NCI-H2081 treated with DMSO at 0.1 percent for 48 hours (cell line): ENCODE measurements at places on chromosomes 7 and 10.
A peak's percentile ranks its signal among the peaks of the same experiment; 100 is the strongest.

DNA sequence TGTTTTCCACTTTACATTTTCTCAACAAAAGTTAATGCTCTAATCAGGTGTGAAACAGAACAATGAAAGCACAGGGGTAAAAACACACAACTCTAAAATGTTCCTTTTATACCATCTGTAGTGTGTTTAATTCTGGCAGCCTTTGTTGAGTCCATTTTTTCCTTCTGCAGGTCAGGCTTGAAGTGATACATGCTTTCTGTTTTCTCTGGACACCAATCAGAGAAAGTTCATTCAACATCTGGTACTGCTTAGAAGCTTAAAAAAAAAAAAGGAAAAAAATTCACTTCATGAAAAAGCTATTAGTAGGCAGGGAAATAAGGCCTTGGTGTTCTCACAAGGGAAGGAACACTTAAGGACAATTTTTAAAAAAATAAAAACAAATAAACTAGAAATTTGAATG, 231.3 kb upstream of the RHOBTB1 start:
- no peak for DNase-seq

DNA sequence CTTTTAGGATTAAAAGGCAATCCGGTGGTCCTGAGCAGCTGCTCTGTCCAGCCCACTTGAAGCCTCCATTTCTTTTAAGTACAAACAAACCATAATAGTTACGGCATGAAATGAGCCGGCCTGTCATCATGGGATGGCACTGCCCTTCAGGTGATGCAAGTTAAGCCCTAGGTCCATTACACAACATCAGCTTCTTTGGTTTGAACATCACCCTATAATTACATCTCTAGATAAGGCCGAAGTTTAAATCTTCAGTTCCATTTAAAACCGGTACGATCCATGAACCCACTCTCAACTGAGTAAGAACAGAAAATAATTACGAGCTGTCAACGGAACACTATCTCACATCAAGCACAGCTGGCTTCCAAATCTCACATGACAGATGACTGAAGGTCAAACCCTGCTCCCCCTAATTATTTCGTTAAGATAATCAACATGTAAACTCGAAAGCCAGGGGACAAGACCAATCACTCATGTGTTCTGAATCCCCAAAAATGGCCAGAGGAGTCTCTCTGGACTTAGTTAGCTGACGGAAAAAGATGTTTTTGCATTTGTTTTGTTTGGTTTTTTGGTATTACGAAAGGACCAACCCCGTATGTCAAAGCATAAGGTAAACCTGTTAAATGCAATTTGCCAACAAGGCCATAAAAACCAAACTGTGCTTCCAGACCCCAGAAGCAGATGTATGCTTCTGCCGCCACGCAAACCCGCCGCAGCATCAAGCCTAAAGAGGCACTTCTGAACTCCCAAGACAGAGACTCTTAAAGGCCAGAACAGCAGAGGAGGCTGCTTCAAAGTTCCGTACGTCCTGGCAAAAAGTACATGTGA, 10.8 kb downstream of the GNA12 start:
- DNase-seq, result no peak

GRCh38 chr7:123747620-123748141, 1.1 kb downstream of the WASL start:
- DNase-seq, result no peak

GRCh38 chr10:104556831-104557230, 84.3 kb upstream of the SORCS3 start:
- no peak for DNase-seq

DNA sequence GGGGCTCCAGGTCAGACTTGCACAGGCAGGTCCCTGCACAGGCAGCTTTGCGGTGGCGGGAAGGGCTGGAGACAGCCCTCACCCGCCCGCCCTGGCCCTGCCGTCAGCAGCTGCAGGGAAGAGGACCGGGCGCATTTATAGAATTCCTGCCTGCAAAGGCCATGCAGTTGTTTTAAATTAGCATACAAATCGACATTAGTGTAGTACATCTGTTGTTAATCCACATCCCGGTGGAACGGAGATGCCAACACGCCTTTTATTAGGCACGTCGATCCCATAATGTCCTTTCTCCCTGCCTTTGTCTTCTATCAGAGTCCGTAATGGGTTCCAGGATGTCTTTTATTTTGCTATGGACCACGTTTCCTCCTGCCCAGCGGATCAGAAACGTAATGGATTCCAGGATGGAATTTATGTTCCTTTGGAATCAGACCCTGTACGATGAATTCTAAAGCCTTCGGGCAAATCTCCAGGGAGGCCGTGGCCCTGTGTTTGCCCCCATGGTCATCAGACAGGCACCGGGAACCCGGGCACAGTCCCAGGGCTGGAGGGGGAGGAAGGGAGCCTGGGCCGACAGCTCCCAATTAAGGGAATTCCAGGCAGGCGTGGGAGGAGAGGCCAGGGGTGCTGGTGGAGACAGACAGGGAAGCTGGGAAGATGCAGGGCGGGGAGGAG, 123.9 kb downstream of the COL26A1 start:
- no peak for DNase-seq

DNA sequence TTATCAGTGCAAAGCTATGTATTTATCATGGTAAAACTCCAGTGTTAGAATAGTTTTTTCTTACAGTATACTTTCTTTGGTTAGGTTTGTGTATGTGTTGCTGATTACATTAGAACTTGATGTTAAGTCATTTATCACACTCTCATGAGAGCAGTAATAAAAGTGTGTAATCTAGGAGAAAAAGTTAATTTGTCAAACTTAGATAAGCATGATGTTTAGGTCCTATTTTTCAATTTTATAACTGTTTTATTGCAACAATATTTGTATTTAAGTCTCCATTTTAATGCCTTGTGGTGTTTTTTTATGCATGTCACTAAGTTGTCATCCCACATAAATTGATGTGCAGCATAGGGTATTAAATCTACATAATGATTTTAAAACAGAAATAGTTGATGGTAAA, 28.8 kb upstream of the DNAH11 start:
- no peak for DNase-seq

GRCh38 chr10:28676326-28676967, 874 bp upstream of the BAMBI start:
- no peak for DNase-seq

DNA sequence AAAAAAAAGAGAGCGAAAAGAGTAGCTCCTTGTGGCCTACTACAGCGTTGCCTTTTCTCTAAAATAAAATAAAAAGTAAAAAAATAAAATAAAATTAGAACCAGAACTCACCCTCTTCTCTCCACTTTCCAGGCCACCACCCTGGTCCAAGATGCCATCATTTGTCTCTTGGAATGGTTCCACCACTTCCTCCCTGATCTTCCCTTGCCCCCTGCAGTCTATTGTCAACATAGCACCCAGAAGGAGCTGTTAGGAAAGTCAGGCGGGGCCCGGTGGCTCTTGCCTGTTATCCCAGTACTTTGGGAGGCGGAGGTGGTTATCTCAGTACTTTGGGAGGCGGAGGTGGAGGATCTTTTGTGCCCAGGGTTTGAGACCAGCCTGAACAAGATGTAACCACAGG, 7.6 kb upstream of the GRID2IP start:
- DNase-seq, result no peak

- no peak for DNase-seq
Observed at GRCh38 chr7:130649004-130649790, 19.4 kb downstream of the COPG2 start.

- DNase-seq, result no peak
Observed at GRCh38 chr7:29561271-29561670, 2.4 kb upstream of the PRR15 start.

DNA sequence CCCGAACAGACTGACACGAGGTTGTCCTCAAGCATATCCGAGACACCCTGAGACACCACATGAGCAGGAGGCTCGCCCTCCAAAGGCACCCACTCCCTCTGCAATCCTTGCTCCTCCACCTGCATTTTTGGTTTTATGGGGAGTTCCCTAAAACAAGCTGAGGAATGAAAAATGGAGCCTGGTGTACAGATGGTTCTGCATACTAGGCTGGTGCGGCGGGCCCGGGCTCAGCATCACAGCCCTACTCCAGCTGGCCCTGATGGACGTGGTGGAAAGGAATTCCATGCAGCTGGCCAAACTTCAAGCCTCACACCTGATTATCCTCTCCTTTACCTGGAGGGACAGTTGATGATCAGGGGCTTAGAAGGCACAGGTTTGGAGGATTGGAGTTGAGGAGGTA, 30.3 kb upstream of the JAKMIP3 start:
- DNase-seq, result no peak

DNA sequence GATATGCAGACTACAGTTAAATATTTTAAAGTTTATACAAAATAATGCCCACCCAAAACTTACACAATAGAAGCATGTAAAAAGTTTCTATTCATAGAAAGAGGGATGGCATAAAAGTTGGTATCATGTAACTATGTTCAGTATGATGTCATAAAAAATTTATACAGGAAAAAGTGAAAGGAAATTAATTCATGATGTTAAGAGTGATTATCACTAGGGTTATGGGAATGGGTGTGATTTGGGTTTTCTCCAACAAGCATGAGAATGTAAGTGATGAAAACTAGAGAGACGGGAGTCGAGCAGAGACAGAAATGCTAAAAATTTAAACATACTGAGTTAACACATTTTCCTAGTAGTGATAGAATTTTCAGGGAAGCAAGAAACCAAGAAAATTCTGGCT, 52.7 kb downstream of the GDI2 start:
- no peak for DNase-seq

GRCh38 chr10:25061711-25062449, 45.5 kb downstream of the THNSL1 start:
- no peak for DNase-seq

DNA sequence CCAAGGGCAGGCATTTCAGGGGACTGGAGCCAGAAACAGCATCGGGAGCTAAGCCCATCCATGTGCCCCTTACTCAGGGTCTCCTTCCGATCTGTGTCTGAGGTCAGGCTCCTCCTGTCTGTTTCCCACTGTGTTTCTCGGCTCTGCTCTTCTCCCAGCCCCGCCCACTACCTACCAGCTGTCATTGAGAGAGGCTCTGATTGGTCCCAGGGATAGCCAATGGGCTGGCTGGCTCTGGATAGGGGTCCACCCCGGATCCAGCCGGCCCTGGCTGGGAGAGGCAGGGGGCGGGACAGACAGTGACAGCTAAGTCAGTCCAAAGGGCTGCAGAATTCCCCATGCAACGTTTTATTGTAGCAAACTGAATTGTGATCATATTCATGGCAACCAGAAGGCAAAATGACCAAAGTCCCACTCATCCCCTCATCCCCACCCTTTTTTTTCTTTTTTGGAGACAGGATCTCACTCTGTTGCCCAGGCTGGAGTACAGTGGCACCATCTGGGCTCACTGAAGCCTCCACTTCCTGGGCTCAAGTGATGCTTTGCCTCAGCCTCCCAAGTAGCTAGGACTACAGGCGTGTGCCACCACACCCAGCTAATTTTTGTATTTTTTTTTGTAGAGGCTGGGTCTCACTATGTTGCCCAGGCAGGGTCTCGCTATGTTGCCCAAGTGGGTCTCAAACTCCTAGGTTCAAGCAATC, 76.3 kb downstream of the CLIP2 start:
- no peak for DNase-seq

- no peak for DNase-seq
Observed at GRCh38 chr7:133698127-133698526, 429.0 kb upstream of the LRGUK start.

- no peak for DNase-seq
Observed at GRCh38 chr10:31483546-31483945, 164.5 kb downstream of the ZEB1 start.

DNA sequence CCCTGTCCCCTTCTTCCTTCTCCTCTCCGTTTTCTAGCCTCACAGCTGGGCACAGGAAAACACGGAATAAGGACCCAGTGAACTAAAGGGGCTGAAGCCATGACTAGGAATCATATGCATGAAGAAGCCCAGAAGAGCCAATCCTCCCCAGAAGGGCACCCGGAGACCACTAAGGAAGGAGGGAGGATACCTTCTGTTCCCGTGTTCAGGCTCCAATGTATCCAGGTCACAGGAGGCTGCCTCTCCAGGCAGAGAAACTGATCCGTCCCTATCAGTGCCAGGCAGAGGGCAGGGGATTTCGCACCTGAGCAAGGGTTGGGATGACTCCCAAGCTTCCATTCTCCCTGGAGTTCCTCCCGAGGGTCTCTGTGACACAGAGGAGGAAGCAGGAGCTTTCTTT, 246.6 kb downstream of the SNX10 start:
- no peak for DNase-seq

GRCh38 chr7:121547544-121548092, 151.5 kb upstream of the FAM3C start:
- peak; percentile 28 for DNase-seq

DNA sequence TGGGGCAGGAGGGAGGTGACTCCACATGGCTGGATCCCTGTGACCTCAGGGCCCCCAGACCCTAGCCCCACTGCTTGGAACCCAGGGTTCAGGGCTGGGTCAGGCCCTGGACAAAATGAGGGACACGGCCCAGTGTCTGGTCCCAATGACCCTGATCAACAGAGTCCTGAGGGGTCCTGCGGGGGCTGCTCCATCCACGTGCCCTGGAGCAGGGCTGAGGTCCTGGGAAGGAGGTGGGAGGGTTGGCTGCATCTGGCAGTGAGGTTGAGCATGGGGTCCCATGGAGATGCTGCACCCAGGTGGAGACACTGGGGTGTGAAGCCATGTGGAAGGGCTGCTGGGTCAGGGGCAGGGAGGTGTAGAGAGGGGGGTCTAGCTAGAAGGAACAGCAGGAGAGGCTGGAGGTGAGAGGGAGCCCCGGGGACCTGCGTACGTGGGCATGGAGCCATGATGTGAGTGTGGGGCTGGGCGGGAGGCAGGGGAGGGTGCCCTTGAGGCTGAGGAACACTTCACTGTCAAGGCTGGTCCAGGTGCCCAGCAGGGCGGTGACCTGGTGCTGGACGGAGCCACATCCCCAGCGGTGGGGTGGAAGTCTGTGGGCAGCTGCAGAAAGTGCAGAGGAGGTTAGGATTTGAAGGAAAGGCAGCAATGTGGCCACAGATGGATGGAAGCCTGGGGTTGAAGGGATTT, 604 bp downstream of the SCART1 start:
- no peak for DNase-seq
